ENCODE measurements at places on chromosomes 5 and 9. TPM values are rescaled to one million over a fixed set of nuclear protein-coding genes. Genes with fewer than 3 reads are reported as not detected.

The SMIM33 gene
- 1.8 TPM for total RNA-seq

The C9orf50 gene
- total RNA-seq: not detected

The LPCAT1 gene
- total RNA-seq: 6.7 TPM

The CACNA1B gene
- 0.22 TPM for total RNA-seq

The QRFP gene
- 0.87 TPM for total RNA-seq

Measured in mucosa of descending colon (tissue), 3 donors.